Stimulated activated CD4-positive, alpha-beta T cell treated with anti-CD3 and anti-CD28 coated beads, Interleukin-1b, Interleukin-23, amount 100 ng/mL, for 1 hour (primary cell): ENCODE measurements at places on chromosomes 3 and 15.

GRCh38 chr3:67678665-67679064 lies 24.3 kb upstream of the SUCLG2 start:
- no peak for DNase-seq

DNA sequence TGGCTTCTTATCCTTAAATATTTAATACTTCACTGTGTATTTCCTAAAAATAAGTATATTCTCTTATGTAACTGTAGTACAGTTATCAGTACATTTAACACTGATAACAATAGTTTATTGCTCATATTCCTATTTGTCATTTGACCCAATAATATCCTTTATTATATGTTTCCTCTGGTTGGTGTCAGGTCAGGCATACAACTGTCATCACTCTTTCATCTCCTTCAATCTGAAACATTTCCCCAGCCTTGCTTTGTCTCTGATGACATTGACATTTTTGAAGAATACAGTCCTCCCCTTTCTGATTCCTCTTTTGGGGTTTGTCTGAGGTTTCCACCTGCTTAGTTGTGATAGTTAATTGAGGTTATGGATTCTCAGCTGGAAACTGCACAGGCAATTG lies 27.8 kb downstream of the PLEKHO2 start:
- no peak for DNase-seq

GRCh38 chr15:69748576-69749185 lies 296.1 kb downstream of the RPLP1 start:
- no peak for DNase-seq

- no peak for DNase-seq
Observed at GRCh38 chr3:57009367-57009766, 51.1 kb upstream of the SPATA12 start.

DNA sequence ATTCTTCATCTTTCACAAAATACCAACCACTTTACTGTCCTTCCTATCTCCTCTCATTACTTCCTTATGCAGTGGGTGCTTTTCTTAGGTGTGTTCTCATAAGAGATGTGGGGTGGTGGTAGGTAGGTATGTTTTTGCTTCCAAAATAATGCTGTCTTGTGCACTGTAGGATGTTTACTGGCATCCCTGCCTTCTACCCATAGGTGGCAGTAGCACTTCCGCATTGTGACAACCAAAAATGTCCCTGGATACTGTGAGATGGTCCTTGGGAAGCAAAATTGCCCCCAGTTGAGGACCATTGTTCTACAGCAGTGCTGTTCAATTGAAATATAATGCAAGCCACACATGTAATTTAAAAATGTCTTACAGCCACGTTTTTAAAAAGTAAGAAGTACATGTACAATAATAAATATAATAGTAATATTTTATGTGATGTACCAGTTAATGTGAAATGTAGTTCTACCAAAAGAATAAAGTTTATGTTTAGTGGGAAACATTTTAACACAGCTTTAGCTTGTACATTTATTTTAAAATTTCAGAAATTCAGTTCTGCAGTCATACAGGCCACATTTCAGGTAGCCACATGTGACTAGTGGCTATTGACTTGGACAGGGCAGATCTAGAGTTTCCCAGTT lies 75.2 kb downstream of the NEO1 start:
- DNase-seq, result no peak

- no peak for DNase-seq
Observed at GRCh38 chr3:58560771-58561311, 16.4 kb downstream of the FAM107A start.

- DNase-seq, result no peak
Observed at GRCh38 chr3:112366522-112366921, 33.6 kb downstream of the CD200 start.

DNA sequence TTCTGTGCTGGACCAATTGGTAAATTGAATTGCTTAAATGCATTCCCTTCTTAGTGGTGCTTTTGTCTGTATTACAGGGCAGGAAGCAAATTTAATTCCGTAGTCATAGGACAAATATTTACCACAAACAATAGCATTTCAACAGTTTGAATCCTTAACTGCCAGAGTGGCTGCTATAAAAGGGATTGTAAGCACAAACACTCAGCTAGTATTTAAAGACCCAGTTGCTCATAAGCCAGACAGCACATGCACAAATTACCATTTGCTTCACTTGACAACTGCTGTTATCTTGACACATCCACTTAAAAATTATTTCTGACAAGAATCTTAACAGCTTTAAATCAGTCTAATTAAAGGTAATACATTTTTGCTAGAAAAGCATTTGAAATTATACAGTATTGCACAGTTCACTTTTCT lies 490.2 kb upstream of the ADAMTS9 start:
- no peak for DNase-seq

DNA sequence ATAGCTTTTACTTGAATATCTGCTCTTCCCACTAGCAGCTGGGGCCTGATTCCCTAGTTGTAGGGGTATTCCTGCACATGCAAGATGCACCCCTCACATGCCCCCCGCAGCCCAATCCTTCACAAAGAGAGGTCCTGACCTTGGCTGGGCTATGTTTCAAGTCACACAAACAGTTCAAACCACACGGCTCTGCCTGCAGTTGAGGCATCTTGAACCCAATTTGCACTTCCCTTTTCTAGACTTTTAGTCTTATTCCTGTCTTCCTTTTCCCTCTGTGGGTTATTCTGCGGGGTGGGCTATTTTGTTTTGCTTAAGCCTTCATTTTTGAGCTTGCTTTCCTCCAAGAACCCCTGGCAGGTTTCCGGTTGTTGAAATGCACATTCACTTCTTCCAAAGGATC lies 13.3 kb upstream of the CCR1 start:
- DNase-seq, result no peak
